Bronchial smooth muscle cell (primary cell): ENCODE measurements at places on chromosomes 2 and 18. TPM values are rescaled to one million over a fixed set of nuclear protein-coding genes. Genes with fewer than 3 reads are reported as not detected.

The MAP4K4 gene
- total RNA-seq = 152 and 216 TPM in 2 replicates

The CNDP1 gene
- total RNA-seq = 0.16 TPM in 1 of 2 replicates, not detected in the other

The SP5 gene
- total RNA-seq = not detected in 2 replicates

The COL6A3 gene
- 1,632 and 2,334 TPM in 2 replicates for total RNA-seq

The OSR1 gene
- total RNA-seq = 9.7 and 27.0 TPM in 2 replicates

The FEV gene
- not detected in 2 replicates for total RNA-seq

The IL1F10 gene
- total RNA-seq = not detected in 2 replicates

The MGAT4A gene
- under 0.01 TPM in 1 of 2 replicates, not detected in the other for total RNA-seq

The CHST9 gene
- not detected in 2 replicates for total RNA-seq

The R3HDM1 gene
- 3.3 and 5.0 TPM in 2 replicates for total RNA-seq

The RFTN2 gene
- 3.6 and 15.1 TPM in 2 replicates for total RNA-seq

The NCKAP1 gene
- total RNA-seq = 66.2 and 118 TPM in 2 replicates

The HOXD9 gene
- not detected in 2 replicates for total RNA-seq

The BMP10 gene
- total RNA-seq = not detected in 2 replicates

The NT5DC4 gene
- total RNA-seq = not detected in 2 replicates

The C2orf72 gene
- 0.09 TPM in 1 of 2 replicates, not detected in the other for total RNA-seq

The DSG1 gene
- not detected in 2 replicates for total RNA-seq

The IL1RL1 gene
- 0.17 and 0.32 TPM in 2 replicates for total RNA-seq

The MAB21L4 gene
- total RNA-seq = not detected in 2 replicates

The LAPTM4A gene
- total RNA-seq = 208 and 219 TPM in 2 replicates

The GCFC2 gene
- 3.6 and 6.8 TPM in 2 replicates for total RNA-seq

The G6PC2 gene
- total RNA-seq = not detected in 2 replicates

The PLGLB1 gene
- total RNA-seq = 0.32 TPM in 1 of 2 replicates, not detected in the other

The PSD4 gene
- total RNA-seq = 0.17 and 1.6 TPM in 2 replicates

The ALK gene
- under 0.01 and 0.16 TPM in 2 replicates for total RNA-seq

The BOLL gene
- total RNA-seq = not detected in 2 replicates

The SIX2 gene
- total RNA-seq = not detected in 2 replicates

The TMEM247 gene
- not detected in 2 replicates for total RNA-seq

The ERFE gene
- 0.32 and 1.3 TPM in 2 replicates for total RNA-seq

The IL36A gene
- total RNA-seq = not detected in 2 replicates

The ATP6V1B1 gene
- 0.79 and 1.3 TPM in 2 replicates for total RNA-seq

The TYMS gene
- 13.7 and 16.2 TPM in 2 replicates for total RNA-seq

The LAMA1 gene
- total RNA-seq = 1.5 and 5.8 TPM in 2 replicates

The CYTIP gene
- 0.16 TPM in 1 of 2 replicates, not detected in the other for total RNA-seq

The GRB14 gene
- total RNA-seq = 0.17 and 4.1 TPM in 2 replicates

The REEP1 gene
- under 0.01 TPM in 1 of 2 replicates, not detected in the other for total RNA-seq
